Activated T-helper 9 cell treated with anti-CD3 and anti-CD28 coated beads, Interleukin-2, amount 50 U/mL, for 16 hours (primary cell): ENCODE measurements at places on chromosomes 5 and 9.

GRCh38 chr9:1606253-1606652 is 408.9 kb upstream of the SMARCA2 start:
- no peak for DNase-seq

- no peak for DNase-seq
These were observed 138.0 kb upstream of the GHR start for GRCh38 chr5:42285230-42285629.

GRCh38 chr5:73321757-73322436 is 126.7 kb downstream of the FOXD1 start:
- DNase-seq = no peak

DNA sequence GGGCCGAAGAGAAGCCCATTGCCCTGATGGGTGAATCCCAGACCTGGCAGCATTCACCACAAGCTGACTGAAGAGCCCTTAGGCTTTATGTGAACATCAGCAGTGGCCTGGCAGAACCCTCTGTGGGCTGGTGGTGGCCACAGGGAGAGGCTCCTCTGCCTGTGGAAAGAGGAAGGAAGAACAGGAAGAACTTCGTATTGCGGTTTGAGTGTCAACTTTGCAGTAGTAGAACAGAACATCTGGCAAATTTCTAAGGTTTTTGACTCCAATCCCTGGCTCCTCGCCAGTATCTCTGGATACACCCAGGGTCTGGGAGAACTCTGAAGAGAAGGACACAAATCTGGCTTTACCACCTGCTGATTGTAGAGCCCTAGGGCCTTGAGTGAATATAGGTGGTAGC is 356.4 kb upstream of the GRAMD2B start:
- DNase-seq = no peak

DNA sequence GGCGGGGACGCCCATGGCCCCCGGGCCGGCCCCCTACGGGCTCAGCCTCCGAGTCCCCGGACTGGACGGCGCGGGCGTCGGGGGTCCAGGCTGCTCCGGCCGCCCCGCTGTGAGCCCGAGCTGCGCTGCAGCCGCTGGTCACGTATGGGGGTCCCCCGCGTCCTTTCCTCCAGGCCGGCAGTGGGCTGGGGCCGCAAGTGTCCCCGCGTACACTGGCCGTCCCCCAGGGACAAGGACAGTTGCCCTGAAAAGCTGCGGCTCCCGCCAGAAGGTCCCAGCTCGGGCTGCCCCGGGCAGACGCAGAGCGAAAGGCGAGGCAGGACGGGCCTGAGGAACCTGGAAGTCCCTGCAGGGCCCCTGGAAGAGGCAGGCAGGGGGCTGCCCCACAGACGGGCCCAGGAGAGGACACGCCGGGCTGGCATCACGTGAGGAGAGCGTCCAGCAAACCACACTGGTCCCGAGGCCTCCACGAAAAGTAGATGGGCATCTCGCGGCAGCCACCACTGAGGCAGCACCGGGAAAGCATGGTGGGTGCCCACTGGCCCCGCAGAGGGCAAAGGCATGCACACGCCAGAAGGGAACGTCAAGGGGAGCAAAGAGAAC is 3.3 kb upstream of the NKD2 start:
- no peak for DNase-seq

DNA sequence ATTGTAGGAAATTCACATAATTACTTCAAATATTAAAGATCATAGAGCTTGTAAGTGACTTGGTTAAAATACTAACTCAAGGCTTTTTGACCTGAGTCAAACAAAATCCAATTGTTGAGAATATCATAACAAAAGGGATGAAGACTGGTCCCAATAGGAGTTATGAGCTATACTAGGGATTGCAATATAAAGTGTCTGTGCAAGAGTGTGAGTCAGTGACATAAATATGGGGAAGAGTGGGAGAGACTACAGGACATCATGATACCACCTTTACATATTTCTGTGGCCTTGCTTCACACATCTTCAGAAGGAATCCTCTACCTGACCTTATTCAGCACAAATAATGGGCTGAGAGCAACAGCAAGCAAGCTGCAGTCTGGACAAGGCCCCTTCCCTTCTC is 180.9 kb upstream of the SLC24A2 start:
- no peak for DNase-seq

DNA sequence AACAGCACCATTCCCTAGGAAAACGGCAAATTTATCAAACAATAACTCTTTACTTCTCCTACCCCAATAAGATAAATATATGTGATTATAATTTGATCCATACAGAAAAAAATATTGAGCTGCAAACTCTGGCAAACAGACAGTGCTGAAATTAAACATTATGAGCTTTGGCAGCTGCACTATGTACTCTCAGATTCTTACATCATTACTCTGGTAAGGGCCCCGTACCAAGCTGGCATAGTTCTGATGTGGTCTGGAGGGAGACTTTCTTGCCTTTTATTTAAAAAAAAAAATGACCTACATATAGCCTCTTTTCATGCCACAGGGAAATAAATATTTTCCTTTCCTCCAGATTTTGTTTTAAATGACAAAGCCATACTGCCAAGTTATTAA is 95.0 kb downstream of the NR6A1 start:
- DNase-seq = no peak

DNA sequence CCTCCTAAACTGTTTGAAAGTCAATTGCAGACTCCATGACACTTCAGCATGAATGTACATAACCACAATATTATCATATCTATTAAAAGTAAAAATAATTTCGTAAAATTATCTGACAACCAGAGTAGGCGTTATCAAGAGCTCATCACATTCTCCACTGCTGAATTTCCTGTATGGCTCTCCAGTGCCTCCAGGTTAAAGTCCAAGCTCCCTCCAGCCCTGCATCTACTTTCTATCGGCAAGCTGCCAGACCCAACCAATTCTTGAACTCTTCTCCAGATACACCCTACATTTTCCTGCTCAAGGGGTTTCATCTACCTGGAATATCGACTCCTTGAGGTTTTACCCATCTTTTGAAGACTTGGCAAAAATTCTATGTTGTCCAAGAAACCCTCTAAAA is 74.5 kb upstream of the TBC1D2 start:
- no peak for DNase-seq

DNA sequence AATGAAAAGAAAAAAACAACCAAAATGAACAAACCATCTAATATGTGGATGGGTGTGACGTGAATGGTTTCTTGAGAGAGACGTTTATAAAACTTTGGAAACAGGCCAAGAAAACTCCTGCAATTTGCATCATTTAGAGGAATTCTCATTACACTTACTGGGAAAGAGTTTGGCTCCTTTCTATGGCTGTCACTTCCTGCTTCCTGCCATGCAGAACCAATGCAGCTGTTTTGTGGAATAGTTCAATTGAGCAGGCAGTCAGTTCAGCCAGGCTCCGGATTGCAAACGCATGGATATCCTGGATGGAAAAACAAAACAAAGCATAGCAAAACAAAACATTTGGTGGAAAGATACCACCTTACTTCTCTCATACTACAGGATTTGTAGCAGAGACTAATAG is 36.6 kb downstream of the FAM114A2 start:
- no peak for DNase-seq

- DNase-seq = no peak
These were observed 89.2 kb upstream of the GAS1 start for GRCh38 chr9:87036506-87036905.

GRCh38 chr9:108282872-108283271 is 572.9 kb downstream of the ACTL7B start:
- DNase-seq = no peak

DNA sequence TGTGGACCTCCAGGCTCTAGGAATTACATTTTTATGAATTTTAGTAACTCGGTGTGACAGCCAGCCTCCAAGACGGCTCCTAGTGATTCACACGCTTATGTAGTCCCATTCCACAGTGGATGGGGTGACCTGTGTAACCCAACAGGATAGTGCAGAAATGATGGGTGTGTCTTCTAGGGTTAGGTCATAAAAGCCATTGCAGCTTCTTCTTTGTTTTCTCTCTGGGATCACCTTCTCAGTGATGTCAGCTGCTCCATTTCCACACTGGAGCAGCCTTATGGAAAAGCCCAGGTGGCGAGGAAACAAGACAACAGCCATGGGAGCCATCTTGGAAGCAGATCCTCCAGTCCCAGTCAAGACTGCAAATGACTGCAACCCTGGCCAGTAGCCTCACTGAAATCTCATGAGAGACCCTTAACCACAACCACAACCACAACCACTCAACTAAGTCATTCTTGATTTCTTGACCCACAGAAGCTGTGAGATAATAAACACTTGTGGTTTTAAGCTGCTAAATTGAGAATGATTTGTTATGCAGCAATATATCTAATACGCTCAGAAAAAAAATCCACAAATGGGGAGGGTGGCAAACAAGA is 5.1 kb upstream of the GNPDA1 start:
- DNase-seq = no peak

DNA sequence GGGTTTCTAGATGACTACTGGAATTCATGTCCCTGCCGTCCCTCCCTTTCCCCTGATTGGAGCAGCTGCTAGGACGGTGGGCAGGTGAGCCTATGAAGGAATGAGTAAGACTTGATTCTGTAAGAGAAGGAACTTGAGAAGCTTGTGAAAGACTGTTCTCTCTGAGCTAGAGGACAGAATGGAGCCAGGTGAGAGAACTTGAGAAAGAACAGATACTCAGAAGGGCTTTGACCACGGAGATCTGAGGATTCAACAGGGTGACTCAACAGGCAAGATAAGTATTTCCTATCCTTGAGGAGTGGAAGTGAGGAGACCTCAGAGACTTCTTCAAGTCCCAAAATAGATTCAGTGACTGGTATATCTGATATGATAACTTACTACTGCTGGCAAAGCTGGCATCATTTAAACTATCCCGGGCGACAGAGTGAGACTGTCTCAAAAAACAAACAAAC is 41.9 kb downstream of the HSDL2 start:
- no peak for DNase-seq

- DNase-seq = no peak
These were observed 99.3 kb downstream of the ANGPTL2 start for GRCh38 chr9:127022913-127023660.

- no peak for DNase-seq
These were observed 480.4 kb upstream of the TUSC1 start for GRCh38 chr9:26158631-26159150.

- DNase-seq = no peak
These were observed 77.7 kb downstream of the RGS3 start for GRCh38 chr9:113541019-113541900.

- no peak for DNase-seq
These were observed 15.6 kb downstream of the FCN2 start for GRCh38 chr9:134895908-134896833.

DNA sequence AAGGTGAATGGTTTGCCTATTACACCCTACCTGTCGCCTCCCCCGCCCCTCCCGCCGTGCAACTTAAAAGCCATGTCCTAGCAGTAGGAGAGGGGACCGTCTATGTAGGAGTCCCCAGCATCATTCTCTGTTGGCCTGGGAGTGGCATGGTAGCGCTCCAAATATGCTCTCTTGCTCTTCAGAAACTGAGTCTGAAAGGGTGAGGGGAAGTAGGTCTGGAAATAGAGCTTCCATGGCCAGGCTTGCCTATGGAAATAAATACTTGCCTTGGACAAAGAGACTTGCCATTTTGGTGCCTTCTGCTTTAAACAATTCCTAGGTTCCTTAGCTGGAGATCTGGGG is 1.4 kb downstream of the RGS7BP start:
- no peak for DNase-seq
